ENCODE measurements at places on chromosomes 5 and 9. TPM values are rescaled to one million over a fixed set of nuclear protein-coding genes. Genes with fewer than 3 reads are reported as not detected.

The GAPVD1 gene
- total RNA-seq = 45.7 TPM

The SGCD gene
- total RNA-seq = 0.05 TPM

The CBY3 gene
- 3.0 TPM for total RNA-seq

The ZNF189 gene
- total RNA-seq = 17.7 TPM

The KIF4B gene
- total RNA-seq = 0.23 TPM

The KIF20A gene
- 8.2 TPM for total RNA-seq

The WDR38 gene
- not detected for total RNA-seq

The PDLIM7 gene
- 341 TPM for total RNA-seq

The PTGES gene
- not detected for total RNA-seq

The MARCOL gene
- total RNA-seq = not detected

The OTP gene
- total RNA-seq = not detected

The WDR31 gene
- 0.99 TPM for total RNA-seq

The IQGAP2 gene
- 3.6 TPM for total RNA-seq

The PPP2R2B gene
- total RNA-seq = 0.19 TPM

The GRXCR2 gene
- total RNA-seq = not detected

The GLDC gene
- total RNA-seq = 1.7 TPM

The DBH gene
- total RNA-seq = not detected

The SPATA31A1 gene
- total RNA-seq = not detected

The PPIC gene
- total RNA-seq = 57.3 TPM

The FBLL1 gene
- 0.39 TPM for total RNA-seq

The NMUR2 gene
- total RNA-seq = 0.87 TPM

The AFAP1L1 gene
- total RNA-seq = 274 TPM

The PDCD1LG2 gene
- total RNA-seq = 20.4 TPM

The GFI1B gene
- total RNA-seq = not detected

The OGN gene
- not detected for total RNA-seq

The ESM1 gene
- total RNA-seq = 188 TPM

The SEPTIN8 gene
- 65.0 TPM for total RNA-seq

The MYOT gene
- total RNA-seq = not detected

The PAEP gene
- total RNA-seq = not detected

The PCDHB5 gene
- 2.5 TPM for total RNA-seq

The AIF1L gene
- total RNA-seq = 3.1 TPM
